Sigmoid colon (tissue), 7 donors: ENCODE measurements at places on chromosomes 3 and 15.

GRCh38 chr3:168996622-168997021, 666.9 kb downstream of the MECOM start:
- no peak for DNase-seq

DNA sequence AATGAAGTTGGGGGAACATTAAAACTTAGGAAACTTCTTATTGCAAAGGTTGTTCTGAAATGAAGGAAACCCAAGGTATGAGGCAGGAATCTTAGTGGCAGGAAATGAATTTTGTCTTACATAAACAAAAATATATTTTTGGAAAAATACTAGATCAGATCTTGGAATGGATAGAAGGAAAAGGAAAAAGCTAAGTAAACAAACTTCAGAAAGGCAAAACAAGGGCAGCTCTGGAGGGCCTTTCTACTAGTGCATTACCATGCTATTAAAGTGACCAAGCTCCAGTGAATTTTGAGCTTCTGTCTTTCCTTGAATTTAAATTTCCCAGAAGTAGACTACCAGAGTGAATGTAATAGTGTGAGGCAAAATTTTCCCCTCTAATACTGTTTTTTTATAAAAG, 13.6 kb downstream of the ARL6 start:
- DNase-seq: no peak

DNA sequence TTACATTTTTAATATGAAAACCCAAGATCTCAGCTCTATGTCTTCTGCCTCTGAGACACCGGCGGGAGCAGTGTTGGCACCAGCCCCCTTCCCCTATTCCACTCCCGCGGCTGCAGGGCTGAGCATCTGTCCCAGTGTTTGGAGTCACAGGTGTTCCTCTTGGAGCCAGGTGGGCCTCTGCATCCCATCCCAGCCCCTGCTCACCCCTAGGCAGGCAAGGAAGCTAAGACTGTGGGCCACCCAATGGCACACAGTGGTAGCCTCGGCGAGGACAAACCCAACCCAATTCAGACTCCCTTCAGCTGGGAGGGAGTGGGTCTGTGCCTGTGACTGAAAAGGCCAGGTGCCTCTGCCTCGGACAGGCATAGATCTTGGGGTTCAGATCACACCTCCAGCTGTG, 3.1 kb downstream of the CHST13 start:
- DNase-seq: peak; percentile 47

GRCh38 chr3:142523921-142524566, 54.5 kb downstream of the ATR start:
- DNase-seq: no peak

- no peak for DNase-seq
Measured at GRCh38 chr3:126417515-126417914, 22.8 kb downstream of the CFAP100 start.

GRCh38 chr3:183764847-183765731, 60.3 kb downstream of the MAP6D1 start:
- no peak for DNase-seq

DNA sequence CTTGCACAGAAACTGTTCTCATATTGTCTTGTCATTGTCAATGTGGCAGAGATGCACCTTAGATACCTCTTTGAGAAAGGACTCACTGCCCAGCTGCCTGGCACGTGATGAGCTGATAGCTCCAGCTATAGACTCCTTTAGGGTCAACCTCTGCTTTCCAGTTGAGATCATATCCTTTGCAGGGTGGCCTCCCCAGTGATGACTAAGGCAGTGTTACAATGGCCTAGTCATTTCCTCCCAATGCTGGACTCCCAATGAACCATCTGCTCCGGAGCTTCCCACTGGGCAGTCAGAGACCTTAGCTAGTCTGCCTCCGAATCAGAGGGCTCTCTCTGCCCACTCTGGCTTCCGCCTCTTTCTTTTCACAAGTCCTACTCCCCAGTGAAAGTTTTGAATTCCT, 79.5 kb downstream of the CHRD start:
- DNase-seq: no peak

DNA sequence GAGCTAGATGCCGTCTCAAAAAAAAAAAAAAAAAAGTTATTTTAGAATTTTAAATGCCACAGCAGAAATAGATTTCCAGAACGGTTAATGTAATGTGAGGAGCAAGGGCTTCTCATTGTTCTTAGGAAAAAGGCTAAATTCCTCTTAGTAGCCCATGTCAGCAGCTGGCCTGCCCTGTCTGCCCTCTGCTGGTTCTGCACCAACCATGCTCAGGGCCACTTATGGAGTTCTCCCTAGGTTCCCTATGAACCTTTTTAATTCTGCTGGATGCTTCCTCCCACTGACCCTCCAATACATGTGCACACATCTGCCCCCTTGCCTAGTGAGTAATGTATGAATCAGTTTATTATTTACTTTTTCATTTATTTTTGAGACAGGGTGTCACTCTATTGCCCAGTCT, 32.2 kb upstream of the DPPA4 start:
- DNase-seq: no peak

DNA sequence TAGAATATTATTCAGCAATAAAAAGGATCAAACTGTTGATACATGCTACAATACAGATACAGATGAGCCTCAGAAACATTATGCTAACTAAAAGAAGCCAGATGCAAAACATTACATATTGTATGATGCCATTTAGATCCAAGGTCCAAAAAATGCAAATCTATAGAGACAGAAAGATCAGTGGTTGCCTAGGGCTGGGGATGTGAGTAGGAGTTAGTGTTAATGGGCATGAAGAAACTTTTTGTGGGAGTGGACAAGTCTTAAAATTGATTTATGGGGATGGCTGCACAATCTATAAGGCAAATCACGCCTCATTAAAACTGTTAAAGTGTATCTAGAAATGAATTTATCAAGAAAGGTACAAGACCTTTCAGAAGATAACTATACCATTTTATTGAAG, 45.0 kb downstream of the EHHADH start:
- DNase-seq: no peak

- no peak for DNase-seq
Measured at GRCh38 chr3:161310649-161311423, 60.5 kb downstream of the SPTSSB start.

- no peak for DNase-seq
Measured at GRCh38 chr3:31275583-31275982, 257.1 kb upstream of the STT3B start.

GRCh38 chr3:113247675-113248458, 36.5 kb downstream of the BOC start:
- peak; percentile 90 for DNase-seq

GRCh38 chr15:69631978-69632377, 179.4 kb downstream of the RPLP1 start:
- no peak for DNase-seq
